Peyer's patch (tissue), 4 donors: ENCODE measurements at places on chromosomes 5 and 9. TPM values are rescaled to one million over a fixed set of nuclear protein-coding genes. Genes with fewer than 3 reads are reported as not detected.

DNA sequence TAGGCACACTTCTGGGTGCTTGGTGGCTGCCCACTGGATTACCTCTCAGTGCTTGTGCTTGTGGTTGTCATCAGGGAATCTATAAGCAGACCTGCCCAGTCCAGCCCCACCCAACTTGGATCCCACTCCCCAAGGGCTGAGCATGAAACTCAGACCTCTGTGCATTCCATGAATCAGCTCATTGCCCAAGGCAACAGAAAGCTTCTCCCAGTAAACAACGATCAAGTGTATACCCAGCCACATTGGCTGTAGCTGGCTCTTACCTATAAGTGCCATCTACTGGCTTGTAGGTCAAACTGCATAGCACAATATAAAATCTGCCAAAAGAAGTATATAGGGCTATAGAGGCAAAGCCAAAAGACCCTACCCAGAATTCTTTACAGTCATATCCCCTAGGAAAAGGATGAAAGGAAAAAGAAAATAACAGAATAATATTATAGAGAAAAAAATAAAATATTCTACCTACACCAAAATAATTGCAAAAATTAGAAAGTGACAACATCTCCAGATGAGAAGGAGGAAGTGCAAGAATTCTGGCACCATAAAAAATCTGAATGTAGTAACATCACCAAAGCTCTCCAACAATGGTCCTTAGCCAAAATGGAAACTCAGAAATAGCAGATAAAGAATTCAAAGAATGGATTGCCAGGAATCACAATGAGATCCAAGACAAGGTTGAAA lies 321.0 kb upstream of the TRPC7 start:
- DNase-seq, result no peak
- H3K4me3 ChIP-seq, result no peak overlapping the region
- H3K27me3 ChIP-seq, result no peaks in the 10 kb centered on the region
- H3K4me1 ChIP-seq, result no peaks in the 10 kb centered on the region

DNA sequence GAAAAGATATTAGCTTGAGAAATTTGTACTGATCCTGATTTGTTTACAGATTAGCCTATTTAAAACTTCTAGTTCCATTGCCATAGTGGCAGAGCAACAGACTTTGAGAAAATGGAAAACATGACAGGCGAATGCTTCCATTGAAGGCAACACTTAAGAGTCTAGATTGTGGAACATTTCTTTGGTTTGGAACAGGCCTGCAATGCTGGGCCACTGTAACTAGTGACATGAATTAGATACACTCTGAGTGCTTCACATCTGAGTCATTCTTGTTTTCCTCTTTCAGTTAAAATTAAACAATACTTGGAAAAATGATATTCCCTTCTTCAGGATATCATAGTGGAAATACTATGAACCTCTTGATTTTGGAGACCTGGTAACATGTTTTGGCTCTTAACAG lies 453.6 kb upstream of the TUSC1 start:
- H3K4me3 ChIP-seq, result no peak overlapping the region
- no peak for DNase-seq
- H3K4me1 ChIP-seq, result no peaks in the 10 kb centered on the region
- H3K36me3 ChIP-seq, result no peaks in the 10 kb centered on the region
- no peak overlapping the region for H3K27ac ChIP-seq
- H3K27me3 ChIP-seq, result no peaks in the 10 kb centered on the region

- H3K27ac ChIP-seq, result no peak overlapping the region
- no peaks in the 10 kb centered on the region for H3K36me3 ChIP-seq
- DNase-seq, result no peak
- H3K4me3 ChIP-seq, result no peak overlapping the region
- H3K27me3 ChIP-seq, result no peaks in the 10 kb centered on the region
Observed at GRCh38 chr5:109907731-109908130, 218.0 kb downstream of the MAN2A1 start.

DNA sequence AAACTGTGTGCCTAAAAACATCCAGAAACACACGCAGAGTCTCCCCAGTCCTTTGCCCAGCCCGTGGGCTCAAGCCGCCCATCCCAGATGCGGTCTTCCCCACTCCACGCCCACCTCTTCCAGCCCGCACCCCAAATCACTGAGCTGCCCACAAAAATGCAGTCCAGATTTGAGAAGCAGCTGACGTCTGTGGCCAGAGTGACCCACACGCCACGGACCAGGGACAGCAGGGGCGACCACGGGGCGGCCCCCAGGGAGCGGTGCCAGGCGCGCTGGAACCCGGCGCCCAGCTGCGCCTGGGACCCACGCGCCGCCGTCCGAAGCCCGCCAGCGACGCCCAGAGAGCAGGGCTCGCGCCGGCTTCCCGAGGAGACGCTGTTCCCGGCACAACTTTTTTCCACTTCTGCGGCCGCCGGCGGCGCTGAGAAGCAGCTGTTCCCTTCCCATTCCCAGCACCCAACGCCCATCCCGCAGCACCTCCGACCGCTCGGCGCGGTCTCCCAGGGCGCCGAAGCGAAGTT lies 674 bp downstream of the LHFPL2 start:
- no peaks in the 10 kb centered on the region for H3K36me3 ChIP-seq
- H3K27ac ChIP-seq, result peak overlapping the region; percentile 90
- peaks cover 27% of the 10 kb centered on the region for H3K4me1 ChIP-seq
- H3K27me3 ChIP-seq, result no peaks in the 10 kb centered on the region

GRCh38 chr9:78038620-78039300 lies 7.1 kb upstream of the GNAQ start:
- no peaks in the 10 kb centered on the region for H3K36me3 ChIP-seq
- H3K4me3 ChIP-seq, result no peak overlapping the region
- H3K27ac ChIP-seq, result no peak overlapping the region
- H3K4me1 ChIP-seq, result no peaks in the 10 kb centered on the region

DNA sequence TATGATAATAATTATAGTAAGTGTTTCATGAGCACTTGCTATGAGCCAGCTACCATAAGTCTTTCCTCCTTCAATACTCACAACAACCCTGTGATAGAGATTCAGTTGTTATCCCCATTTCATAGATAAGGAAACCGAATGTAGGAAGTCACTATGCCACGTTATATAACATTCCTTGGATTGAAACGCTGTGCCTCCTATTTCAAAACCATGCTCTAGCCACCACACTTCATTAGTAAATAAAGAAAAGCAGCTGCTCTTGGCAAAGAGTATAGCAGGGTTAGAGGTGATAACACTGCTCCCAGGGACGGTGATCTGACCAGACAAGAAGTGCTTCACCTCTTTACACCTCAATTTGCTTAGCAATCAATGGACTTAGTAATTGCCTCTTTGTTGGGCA lies 5.5 kb downstream of the ADAMTS12 start:
- DNase-seq, result no peak
- H3K4me1 ChIP-seq, result no peaks in the 10 kb centered on the region
- no peak overlapping the region for H3K4me3 ChIP-seq
- H3K27me3 ChIP-seq, result no peaks in the 10 kb centered on the region
- no peaks in the 10 kb centered on the region for H3K36me3 ChIP-seq

DNA sequence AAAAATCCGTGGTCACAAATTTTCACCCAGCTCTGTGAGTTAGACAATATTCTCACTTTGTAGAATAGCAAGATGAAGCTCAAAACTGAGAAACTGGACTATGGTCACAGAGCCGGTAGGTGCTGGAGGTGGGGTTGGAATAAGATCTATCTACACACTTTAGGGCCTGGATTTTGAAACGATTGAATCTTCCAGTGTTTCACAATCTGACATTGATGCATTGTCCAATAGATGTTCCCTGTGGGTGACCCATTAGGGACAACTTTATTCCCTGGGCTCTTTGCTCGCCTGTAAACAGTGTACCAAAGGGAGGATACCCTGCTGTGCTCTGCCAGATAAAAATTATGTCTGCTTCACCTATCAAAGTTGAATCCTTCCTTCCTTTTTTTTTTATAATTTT lies 145.4 kb upstream of the MPDZ start:
- no peak for DNase-seq
- no peak overlapping the region for H3K4me3 ChIP-seq
- no peaks in the 10 kb centered on the region for H3K27me3 ChIP-seq
- no peaks in the 10 kb centered on the region for H3K4me1 ChIP-seq

DNA sequence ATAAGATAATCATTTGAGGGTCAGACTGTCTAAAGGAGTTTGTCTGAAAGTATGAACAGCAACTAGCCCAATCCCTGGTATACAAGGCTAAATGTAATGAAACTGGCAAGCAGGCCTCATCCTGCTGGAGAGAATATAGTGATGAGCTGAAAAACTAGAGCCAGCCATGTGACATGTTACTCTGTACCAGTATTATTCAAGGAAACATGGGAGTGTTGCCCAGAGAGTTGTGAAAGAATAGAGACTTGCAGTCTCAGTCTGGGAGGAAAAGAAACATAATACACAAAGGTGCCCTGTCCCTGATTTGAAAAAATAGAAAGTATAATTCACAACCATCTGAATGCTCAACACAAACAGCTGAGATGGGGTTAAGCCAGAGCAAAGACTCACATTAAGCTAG lies 37.9 kb upstream of the HTR1A start:
- no peaks in the 10 kb centered on the region for H3K27me3 ChIP-seq
- H3K4me3 ChIP-seq, result no peak overlapping the region
- no peaks in the 10 kb centered on the region for H3K36me3 ChIP-seq
- no peak for DNase-seq
- H3K27ac ChIP-seq, result no peak overlapping the region

DNA sequence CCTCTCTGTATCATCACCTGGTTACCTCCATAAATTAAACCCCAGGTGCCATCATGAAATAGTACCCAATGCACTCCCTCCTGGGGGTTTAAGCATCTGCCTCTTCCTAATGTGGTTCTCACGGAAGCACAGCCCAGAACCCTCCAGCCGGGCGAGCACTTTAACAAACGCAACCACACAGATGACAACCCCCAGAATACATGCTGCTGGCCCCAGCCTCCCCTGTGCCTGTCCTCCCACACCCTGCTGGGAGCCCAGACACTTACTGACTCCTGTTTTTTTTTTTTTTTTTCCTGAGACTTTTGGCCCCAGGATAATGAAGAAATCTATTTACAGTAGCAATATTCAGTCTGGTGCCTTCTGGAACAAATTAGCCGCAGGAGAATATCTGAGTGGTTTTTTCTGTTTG lies 50.0 kb upstream of the COL5A1 start:
- H3K27me3 ChIP-seq, result no peaks in the 10 kb centered on the region
- DNase-seq, result no peak
- H3K36me3 ChIP-seq, result no peaks in the 10 kb centered on the region
- peak overlapping the region; percentile 45 for H3K27ac ChIP-seq

DNA sequence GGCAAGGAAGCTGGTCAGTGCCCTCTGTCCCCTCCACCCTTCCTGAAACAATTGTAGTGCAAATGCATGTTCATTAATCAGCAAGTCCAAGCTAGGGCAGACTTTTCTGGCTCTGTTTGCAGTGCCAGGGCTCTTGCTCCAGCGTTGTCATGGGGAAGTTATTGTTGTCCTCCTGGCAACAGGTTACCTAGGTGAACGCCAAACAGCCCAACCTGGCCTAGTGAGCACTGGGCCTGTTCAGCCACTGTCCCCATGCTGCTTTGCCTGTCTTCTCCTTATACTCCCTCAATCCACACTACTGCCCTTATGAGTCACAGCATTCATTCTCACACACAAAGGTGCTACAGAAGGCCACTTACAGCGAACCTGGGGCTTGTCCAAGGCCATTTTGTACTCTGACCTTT lies 34.5 kb upstream of the GLIS3 start:
- no peak overlapping the region for H3K27ac ChIP-seq
- no peak overlapping the region for H3K4me3 ChIP-seq
- H3K36me3 ChIP-seq, result no peaks in the 10 kb centered on the region
- DNase-seq, result peak; percentile 72
- H3K4me1 ChIP-seq, result peaks cover 9% of the 10 kb centered on the region

- no peaks in the 10 kb centered on the region for H3K36me3 ChIP-seq
Observed at GRCh38 chr5:44252545-44252944, 136.7 kb downstream of the FGF10 start.

- no peak overlapping the region for H3K27ac ChIP-seq
- DNase-seq, result no peak
- H3K27me3 ChIP-seq, result no peaks in the 10 kb centered on the region
- H3K4me3 ChIP-seq, result no peak overlapping the region
- H3K4me1 ChIP-seq, result peaks cover 2% of the 10 kb centered on the region
- no peaks in the 10 kb centered on the region for H3K36me3 ChIP-seq
Observed at GRCh38 chr5:54529565-54529964, 12.0 kb downstream of the SNX18 start.

- H3K27ac ChIP-seq, result no peak overlapping the region
- H3K36me3 ChIP-seq, result no peaks in the 10 kb centered on the region
- no peak overlapping the region for H3K4me3 ChIP-seq
- no peaks in the 10 kb centered on the region for H3K27me3 ChIP-seq
Observed at GRCh38 chr5:144638787-144639186, 468.1 kb downstream of the KCTD16 start.

GRCh38 chr5:1329111-1329579 lies 15.8 kb downstream of the CLPTM1L start:
- no peak overlapping the region for H3K4me3 ChIP-seq
- no peak overlapping the region for H3K27ac ChIP-seq
- no peaks in the 10 kb centered on the region for H3K4me1 ChIP-seq
- H3K27me3 ChIP-seq, result no peaks in the 10 kb centered on the region

- H3K4me1 ChIP-seq, result no peaks in the 10 kb centered on the region
- H3K27ac ChIP-seq, result no peak overlapping the region
- no peaks in the 10 kb centered on the region for H3K36me3 ChIP-seq
- no peak for DNase-seq
- no peak overlapping the region for H3K4me3 ChIP-seq
Observed at GRCh38 chr9:38133595-38133994, 64.6 kb upstream of the SHB start.

DNA sequence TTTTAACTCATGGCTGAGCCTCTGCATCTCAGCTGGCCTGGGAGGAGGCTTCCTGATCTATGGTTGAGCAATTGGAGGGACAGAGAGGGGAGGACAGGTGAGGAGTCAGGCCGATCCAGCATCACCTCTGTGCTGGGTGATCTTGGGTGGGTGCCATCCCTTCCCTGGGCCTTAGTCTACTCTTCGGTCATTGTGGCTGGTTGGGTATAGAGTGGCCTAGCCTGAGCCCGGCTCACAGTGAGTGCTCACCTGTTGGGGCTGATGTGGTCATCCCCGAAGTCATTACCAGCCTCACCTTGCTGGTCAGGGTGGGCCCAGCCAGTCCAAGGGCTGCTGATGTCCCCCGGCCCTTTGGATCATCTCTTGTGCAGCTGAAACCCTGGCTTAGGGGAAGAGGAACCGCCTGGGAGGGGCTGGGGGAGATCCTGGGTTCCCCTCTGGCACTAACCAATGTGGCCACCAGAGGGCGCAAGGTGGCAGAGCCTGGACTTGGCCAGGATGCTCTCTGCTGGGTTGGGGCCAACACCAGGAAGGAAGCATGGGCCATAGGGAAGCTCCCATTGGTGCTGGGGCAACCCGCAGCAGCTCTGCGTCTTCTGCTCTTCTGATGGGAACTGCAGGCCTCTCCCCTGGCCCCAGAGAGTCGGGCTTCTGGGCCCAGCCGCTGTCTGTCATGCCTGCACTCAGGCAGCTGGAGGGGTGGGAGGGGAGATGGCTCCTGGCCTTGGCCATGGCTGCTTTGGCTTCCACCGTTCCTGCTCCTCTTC lies 17.3 kb upstream of the ODF2 start:
- no peaks in the 10 kb centered on the region for H3K4me1 ChIP-seq
- DNase-seq, result peak; percentile 89
- no peak overlapping the region for H3K27ac ChIP-seq
- H3K27me3 ChIP-seq, result no peaks in the 10 kb centered on the region
- no peak overlapping the region for H3K4me3 ChIP-seq

Gene INSL4
- not detected for total RNA-seq

Gene ANKRD18A
- 18.1 TPM for total RNA-seq

Gene TMC1
- total RNA-seq, result not detected

Gene ZNF354C
- 5.8 TPM for total RNA-seq

Gene PSAT1
- 2.4 TPM for total RNA-seq

Gene HTR1A
- total RNA-seq, result not detected

Gene GPRIN1
- 0.94 TPM for total RNA-seq

Gene PRRX2
- not detected for total RNA-seq

Gene IFNK
- not detected for total RNA-seq

Gene TRPM3
- not detected for total RNA-seq

Gene RECK
- total RNA-seq, result 3.8 TPM

Gene GDNF
- total RNA-seq, result 8.3 TPM

Gene PHF24
- not detected for total RNA-seq

Gene INSL6
- not detected for total RNA-seq

Gene ACER2
- 4.2 TPM for total RNA-seq

Gene OR1Q1
- total RNA-seq, result not detected
